ENCODE measurements at places on chromosomes 4 and X.

- DNase-seq: no peak
Measured at GRCh38 chr4:145189981-145190380, 9.6 kb upstream of the OTUD4 start.

DNA sequence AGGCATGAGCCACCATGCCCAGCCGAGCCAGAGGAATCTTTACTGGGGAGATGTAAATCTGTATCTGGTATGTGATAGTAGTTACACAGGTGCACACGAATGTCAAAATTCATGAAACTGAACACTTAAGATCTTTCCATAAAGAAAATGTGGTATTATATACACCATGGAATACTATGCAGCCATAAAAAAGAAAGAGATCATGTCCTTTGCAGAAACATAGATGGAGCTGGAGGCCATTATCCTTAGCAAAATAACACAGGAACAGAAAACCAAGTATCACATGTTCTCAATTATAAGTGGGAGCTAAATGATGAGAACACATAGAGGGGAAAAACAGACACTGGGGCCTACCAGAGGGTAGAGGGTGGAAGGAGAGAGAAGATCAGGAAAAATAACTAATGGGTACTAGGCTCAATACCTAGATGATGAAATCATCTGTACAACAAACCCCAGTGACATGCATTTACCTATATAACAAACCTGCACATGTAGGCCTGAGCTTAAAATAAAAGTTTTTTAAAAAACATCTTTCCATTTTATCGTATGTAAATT lies 7.8 kb downstream of the TMEM156 start:
- DNase-seq: no peak

DNA sequence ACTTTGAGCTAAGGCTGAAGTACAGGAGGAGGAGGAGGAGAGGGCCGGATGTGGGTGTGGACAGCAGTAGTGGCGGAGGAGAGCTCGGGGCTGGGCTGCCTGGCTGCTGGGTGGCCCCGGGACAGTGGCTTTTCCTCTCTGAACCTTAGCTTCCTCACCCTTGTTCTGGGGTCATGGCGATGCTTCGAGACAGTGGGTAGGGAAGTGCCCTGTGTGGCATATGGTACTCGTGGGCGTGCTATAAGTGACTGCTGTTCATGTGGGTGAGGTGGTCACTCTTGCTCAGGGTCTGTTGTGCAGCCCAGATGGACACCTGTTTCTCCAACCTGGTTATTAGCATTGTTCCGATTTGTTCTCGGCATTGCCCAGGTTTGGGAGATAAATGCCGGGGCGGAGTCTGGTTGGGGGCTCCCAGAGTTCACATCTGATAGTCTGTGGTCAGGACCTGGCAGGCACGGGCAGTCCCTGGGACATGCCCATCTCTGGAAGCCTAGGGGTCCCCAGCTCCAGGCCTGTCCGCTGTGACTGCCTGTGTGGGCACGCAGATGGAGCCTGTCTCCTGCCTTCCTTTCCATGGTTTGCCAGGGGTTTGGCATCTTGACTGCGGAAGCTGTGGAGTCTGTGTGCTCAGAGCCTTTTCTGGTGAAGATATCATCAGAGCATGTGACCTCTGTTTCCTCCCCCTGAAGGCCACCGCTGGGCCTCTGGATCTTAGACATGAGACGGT lies 4.9 kb upstream of the CPZ start:
- DNase-seq: no peak

DNA sequence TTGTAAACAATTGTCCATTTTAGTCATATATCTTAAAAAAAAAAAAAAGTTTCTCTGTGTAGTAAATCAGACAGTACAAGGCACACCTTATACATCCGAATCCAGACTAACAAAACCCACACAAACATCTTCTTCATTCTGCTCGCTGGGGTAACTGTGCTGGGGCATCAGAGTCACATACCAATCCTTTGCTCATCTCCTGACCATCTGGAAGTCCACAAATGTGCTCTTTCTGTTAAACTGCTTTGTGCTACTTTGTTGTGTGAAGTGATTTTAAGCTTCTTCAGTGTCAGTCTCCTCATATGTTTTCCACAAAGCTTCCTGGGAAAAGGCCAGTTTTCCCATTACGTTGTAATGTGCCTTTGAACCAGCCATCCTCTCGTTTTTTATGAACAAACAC lies 86.2 kb upstream of the CBR4 start:
- DNase-seq: no peak

GRCh38 chr4:13169731-13170525 lies 314.2 kb downstream of the RAB28 start:
- DNase-seq: no peak

DNA sequence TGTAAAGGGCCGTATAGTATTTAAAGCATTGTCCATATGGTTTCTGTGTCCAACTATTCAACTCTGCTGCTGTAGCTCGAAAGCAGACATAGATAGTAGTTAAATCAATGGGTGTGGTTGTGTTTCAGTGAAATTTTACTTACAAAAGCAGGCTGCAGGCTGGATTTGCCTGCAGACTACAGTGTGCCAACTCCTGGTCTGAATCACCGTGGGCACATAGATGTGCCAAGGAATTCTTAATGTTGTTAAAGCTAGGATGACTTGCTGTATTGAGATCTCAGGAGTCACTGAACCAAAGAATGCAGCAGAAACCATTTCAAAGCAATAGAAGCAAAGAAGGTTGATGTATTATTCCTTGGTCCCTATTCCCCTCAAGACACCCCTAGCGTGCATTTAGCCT lies 379.0 kb downstream of the STIM2 start:
- DNase-seq: no peak

DNA sequence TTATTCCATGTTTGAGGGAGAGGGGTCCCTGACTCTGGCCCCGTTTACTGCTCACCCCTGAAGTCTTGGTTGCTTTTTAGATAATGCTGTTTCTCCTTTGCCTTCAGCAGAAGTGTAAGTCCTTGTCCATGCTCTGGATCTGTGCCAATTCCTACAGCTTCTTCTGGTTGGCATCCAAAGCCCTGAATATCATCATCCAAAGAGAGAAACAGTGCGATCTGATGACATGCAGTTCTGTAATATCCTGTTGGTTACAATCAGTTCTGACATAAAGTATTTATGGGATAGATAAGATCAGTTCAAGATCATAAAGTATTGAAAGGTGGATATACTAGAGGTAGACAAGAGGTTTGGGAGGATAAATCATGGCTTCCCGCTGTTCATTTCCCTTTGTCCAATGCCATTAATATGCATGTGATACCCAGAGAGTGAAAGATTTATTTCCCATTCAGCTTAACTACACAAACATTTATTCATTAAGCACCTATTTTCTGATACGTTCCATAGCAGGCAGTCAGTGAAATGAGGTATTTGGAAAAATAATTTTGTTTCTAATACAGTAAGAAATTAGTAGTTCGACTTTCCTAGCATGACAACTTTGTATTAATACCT lies 53.2 kb upstream of the TMEM150C start:
- DNase-seq: no peak

All from NCI-H2171 (cell line).